ENCODE measurements at places on chromosomes 7 and 10.

DNA sequence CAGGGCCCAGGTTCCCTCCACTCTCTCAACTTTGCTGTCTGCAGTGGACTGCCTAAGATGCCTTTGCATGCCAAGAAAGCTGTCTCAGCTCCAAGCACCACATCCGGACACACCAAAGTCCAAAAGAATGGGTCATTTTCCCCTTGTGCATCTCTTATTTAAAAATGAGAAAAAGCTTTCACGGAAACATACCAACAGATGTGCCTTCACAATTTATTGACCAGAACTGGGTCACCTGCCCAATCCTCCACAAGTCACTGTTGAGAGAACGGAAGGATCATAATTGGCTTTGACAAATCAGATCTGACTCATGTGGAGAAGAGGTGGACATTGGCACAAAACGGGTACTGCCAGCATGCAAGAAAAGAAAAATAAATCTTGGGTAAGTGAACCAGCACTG is 258.3 kb downstream of the SNX13 start:
- DNase-seq, result no peak

- DNase-seq, result no peak
These were observed 136.6 kb downstream of the AHR start for GRCh38 chr7:17434841-17435692.

DNA sequence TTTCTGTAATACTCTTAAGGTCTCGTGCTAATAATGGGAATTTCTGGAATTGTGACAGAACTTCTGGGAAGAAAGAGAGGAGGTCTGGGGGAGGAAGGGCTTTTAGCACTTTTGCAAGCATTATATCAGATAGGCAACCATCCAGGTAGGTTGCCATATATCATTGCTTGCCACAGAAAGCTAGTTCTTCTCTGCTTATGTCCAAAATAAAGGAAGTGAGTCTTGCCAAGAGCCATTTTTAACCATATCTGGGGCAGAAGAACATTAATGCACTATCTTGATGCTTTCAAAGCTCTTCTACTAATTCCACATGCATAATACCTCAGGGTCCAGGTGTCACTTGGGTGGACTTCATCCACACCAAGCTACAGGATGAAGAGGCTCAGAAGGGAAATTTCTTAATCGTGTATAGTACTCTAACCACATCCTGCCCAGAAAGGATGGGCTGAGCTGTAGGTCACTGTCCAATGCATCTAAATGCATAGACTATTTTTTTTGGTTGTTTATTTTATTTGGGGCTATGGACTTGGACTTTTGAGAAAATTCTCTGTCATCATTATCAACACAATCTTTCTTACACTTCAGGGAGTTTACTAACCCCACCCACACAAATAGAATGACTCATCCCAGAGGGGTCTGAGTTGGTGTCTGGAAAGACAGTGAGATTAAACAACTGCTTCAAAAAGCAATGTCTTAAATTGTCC is 68.9 kb upstream of the ADO start:
- DNase-seq, result no peak

DNA sequence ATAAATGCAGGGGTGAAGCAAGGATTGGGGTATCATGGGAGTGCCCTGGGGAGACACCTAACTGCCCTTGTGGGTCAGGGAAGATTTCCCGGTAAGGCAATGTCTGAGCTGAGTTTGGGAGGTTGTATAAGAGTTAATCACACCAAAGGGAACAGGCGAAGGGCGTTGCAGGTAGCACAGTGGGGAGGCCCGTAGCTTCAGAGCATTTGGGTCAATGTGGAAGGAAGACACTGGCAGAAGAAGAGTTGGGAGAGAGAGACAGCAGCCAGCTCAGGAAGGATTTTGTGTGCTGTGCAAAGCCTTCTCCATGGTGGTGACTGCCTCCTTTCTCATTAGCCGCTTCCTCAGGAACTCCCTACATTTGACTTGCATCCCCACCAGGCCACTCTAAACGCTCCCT is 80.8 kb upstream of the LEP start:
- no peak for DNase-seq

- DNase-seq, result no peak
These were observed 133.1 kb upstream of the AGK start for GRCh38 chr7:141418066-141418465.

GRCh38 chr10:110057456-110057855 is 49.7 kb downstream of the ADD3 start:
- no peak for DNase-seq
